ENCODE measurements at places on chromosomes 2 and 18.

GRCh38 chr2:172300851-172301250 is 126.5 kb upstream of the ITGA6 start:
- DNase-seq: no peak

DNA sequence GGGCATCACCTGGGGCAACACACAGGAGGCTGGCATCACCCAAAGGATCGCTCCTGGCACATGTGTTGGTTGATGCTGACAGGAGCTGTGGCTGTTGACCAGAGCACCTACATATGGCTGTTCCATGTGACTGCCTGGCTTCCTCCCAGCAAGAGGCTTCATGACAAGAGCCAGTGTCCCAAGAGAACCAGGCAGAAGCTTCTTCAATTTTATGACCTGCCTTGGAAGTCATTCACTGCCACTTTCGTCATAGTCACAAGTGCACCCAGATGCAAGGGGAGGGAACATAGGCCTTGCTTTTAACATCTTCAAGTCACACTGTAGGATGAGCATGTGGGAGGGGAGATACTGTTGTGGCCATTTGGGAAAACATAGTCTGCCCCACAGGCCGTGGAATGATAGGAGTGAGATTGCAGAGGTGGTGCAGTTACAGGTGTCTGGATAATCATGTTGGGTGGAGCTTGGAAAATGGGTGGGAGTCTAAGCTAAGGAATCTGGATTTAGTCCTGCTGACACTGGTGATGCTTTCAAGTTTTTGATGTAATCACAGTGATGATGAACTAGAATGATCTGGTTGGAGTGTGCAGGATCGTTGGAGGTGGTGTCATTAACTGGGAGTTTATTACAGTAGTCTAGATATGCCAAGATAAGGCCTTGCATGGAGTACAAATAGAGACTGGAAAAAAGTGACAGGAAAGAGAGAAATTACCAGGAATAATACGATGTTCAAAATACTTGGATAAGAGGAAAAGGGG is 107.0 kb downstream of the RAPGEF4 start:
- DNase-seq: no peak

GRCh38 chr2:161063946-161064306 is 96.3 kb upstream of the TANK start:
- no peak for DNase-seq

GRCh38 chr2:168573128-168573903 is 117.2 kb downstream of the CERS6 start:
- no peak for DNase-seq

GRCh38 chr2:184524551-184525382 is 73.6 kb upstream of the ZNF804A start:
- DNase-seq: no peak

- no peak for DNase-seq
Observed at GRCh38 chr18:36175481-36175880, 11.8 kb upstream of the MOCOS start.

DNA sequence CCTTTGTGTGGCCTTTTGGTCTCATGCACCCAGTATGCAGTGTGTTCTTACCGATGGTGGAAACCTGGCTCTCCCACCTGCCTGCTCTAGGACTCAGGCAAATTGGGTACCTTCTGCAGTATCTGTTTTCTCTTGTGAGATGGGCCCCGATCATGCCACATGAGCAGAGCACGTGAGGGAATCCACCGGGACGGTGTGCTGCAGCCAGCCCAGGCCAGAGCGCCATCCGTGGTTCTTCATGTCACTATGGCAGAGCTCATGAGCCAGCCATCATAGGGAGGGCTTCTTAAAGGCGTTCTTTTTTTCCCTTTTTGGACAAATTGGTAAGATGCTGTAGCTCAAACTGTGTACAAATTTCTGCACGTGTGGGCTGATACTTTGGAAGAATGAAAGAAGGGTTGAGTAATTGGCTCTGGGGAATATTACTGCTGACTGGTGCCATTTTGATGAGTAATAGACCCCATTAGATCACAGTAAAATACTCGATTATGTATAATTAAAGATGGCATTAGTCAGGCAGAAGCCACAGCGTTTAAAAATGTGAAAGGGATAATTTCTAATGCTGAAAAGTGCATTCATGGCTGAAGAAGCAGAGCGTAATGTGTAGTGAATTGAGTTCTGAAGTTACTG is 19.2 kb downstream of the SH3RF3 start:
- DNase-seq: no peak

- DNase-seq: no peak
Observed at GRCh38 chr18:2715990-2716389, 60.5 kb downstream of the SMCHD1 start.

DNA sequence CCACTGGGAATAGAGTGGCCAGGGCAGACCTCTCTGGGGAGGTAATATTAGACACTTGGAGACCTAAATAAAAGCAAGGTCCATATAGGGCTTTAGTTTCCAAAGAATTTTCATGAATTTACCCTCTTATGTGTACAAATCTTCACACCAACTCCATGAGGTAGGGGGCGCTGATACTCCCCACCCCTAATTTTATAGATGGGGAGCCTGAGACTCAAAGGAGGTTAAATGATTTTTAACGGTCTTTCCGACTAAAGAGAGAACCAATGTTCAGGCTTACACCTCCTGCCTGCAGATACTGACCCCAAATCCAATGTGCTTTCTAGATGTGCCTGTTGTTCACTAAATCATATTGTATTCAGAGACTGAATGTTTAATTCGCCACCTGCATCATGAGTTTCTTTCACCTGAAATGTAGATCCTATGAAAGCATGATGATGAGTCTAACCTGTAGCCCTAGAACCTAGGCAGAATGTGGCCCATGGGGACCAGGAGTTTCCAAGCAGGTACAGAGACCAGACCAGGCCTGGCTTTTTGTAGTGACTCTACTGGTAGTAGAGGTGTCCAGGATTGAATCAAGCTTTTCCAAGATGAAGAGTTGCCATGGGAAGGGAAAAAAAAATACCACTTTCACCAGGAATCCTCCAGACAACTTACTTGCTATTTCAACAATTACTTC is 16.8 kb upstream of the PAX3 start:
- DNase-seq: no peak

DNA sequence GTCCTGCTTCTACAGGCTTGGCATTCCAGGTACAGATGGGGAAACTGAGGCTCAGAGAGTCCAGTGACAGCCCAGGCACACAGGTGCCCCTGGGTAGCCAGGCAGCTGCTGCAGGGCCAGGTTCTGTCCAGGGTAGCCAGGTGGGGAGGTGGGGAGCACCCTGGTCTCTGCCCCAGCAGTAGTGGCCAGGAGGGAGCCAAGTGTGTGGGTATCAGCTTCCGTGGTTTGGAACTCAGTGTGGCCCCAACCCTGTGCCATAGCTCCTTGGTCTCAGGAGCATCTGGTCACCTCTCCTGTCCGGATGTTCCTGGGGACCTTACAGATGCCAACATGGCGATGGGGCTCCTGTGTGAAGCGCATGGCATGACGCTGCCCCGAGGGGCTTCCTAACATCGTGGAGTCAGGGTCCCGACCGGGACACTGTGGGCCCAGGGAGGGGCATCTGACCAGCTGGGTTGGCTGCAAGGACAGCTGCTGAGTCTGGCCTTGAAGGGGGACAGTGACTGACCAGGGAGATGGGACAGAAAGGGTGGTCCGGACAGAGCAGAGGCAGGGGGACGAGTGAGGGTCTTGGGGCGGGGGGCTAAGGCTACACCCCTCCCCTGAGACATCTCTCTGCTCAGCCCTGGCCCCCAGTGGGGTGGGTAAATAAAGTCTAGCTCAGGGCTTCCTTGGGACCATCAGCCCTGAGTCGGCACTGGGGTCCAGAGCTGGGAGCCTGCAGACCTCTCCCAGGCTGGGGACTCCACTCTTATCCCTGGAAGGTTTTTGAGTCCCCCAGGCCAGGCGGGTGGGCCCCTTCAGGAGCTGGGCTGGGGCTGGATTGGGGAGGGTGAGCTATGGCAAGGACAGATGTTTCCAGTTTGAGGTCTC is 76.0 kb upstream of the SMAD7 start:
- no peak for DNase-seq

DNA sequence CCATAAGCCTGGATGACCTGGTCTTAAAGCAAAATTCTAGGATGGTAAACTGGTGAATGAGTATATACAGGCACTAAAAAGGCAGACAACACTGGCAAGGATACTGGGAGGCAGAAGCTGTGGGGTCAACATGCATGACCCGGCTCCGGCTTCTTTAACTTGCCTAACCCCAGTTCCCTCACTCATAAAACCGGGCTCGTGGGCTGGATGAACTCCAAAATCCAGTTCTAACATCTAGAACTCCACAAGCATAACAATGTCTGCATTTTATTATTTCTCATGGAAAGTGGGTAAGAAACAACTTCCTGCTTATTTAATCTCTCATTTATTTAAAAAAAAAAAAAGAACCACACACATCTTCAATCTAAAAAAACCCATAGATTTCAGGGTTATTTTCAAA is 57.3 kb downstream of the FARSB start:
- DNase-seq: no peak

DNA sequence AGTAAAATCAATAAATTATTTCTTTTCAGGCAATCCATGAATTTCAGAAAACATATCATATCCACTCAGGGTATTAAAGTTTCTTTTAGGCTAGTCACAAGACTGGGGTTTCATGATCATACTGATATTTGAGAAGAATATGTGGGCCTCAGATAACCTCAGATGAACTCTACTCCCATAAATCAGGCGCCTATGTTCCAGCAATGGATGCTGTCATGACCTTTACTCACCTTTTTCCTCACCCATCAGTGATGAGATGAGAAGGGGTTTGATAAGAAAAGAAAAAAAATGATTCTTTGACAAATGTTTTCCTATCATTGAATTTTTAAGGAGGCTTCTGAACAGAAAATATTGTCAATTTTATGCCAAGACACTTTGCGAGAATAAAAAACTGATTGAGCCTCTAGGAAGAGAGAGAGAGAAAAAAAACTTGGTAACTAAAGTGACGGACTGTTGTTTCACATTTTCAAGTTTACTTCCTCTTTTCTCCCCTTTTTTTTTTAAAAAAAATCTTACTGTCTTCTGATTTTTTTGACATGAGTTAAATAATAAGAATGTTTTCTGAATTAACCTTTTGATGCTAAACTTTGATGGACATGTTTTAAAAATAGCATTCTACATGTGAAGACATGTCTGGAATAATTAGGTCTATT is 309.1 kb upstream of the MAP2 start:
- no peak for DNase-seq

DNA sequence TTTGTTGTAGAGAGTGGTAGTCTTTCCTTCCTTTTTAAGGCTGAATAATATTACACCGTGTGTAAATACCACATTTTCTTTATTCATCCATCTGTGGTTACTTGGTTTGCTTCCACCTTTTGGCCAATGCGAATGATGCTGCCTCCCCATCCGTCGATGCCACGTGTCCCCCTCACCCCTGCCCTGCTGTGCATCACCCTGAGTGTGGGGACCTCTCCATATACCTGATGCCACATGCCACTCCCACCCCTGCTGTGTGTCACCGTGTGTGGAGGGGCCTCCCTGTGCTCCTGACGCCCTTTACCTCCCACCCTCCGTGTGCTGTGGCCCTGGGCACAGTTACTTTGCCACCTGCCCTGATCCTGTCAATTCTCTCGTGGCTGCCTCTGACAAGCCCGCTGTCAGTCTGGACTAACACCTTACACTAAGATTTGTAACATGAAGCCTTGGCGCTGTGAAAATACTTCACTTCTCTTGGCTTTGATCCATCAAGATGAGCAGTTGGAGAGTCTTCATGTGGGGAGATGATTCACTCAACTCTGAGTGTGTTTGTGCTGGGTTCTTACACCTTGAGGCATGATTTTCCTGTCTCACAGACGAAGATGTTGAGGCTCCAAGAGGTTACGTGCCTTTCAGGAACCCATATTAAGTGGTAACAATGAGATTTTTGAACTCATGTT is 234.0 kb downstream of the ZNF407 start:
- DNase-seq: no peak

DNA sequence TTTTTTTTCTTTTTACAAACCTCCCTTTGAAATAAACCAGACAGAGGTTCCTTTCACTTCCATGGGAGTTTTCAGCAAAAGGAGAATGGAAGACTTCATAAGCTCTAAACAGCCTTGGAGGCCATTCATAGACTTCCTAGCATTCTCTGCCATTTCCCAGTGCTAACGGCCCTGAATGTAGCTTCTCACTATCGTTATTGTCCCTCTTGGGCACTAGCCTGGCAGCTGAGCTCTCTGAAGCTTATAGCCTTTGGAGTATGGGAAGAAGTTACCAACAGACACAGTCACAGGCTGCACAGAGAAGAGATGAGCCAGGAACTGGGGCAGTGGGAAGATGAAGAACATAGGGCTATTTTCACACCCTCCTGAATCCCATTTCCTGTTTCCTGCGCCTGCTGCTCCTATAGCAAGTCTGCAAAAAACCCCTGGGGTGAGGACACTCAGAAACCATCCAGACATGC is 29.1 kb upstream of the EPC2 start:
- no peak for DNase-seq

- no peak for DNase-seq
Observed at GRCh38 chr2:122150524-122151280, 395.3 kb downstream of the TSN start.

All from stimulated activated CD4-positive, alpha-beta T cell treated with anti-CD3 and anti-CD28 coated beads, TNF-alpha, amount 100 ng/mL, for 24 hours (primary cell).